ENCODE measurements at places on chromosomes 6 and 20. TPM values are rescaled to one million over a fixed set of nuclear protein-coding genes. Genes with fewer than 3 reads are reported as not detected.

GRCh38 chr6:161374971-161375873, 101.4 kb upstream of the AGPAT4 start:
- H3K4me3 ChIP-seq, result no peak overlapping the region
- no peaks in the 10 kb centered on the region for H3K36me3 ChIP-seq
- H3K27me3 ChIP-seq, result no peaks in the 10 kb centered on the region
- no peaks in the 10 kb centered on the region for H3K4me1 ChIP-seq
- H3K27ac ChIP-seq, result no peak overlapping the region
- no peak for DNase-seq

GRCh38 chr6:70151616-70152015, 151.3 kb downstream of the COL9A1 start:
- no peak overlapping the region for H3K4me3 ChIP-seq
- H3K27ac ChIP-seq, result no peak overlapping the region
- no peaks in the 10 kb centered on the region for H3K4me1 ChIP-seq
- no peaks in the 10 kb centered on the region for H3K27me3 ChIP-seq

- H3K4me3 ChIP-seq, result peak overlapping the region; percentile 50
- peaks cover 25% of the 10 kb centered on the region for H3K4me1 ChIP-seq
- peaks cover 15% of the 10 kb centered on the region for H3K27me3 ChIP-seq
Observed at GRCh38 chr6:1315560-1316386, 3.9 kb downstream of the FOXQ1 start.

DNA sequence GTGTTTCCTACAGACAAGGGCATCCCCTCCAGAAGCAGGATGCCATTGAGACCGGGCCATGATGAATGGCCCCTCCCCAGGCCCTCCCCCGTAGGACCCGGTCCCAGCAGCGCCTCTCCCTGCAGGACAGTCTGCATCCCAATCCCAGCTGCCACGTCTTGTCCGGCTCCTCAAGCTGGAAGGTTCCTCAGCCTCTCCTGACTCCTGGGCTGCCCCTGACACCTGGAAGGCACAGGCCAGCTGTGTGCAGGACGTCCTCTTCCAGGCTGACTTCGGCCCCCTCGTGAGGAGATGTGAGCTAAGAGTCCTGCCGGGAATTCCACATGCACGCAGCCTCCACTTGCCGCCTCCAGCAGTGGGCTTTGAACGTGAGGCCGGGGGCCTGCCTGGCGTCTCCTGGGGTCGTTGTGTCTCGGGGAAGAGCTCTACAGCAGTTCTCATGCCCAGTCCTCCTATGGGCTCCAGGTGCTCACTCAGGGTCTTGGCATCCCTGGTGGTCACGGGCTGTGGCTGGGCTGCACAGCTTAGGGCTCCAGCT, 64.4 kb downstream of the TAF4 start:
- no peaks in the 10 kb centered on the region for H3K27me3 ChIP-seq
- no peaks in the 10 kb centered on the region for H3K4me1 ChIP-seq
- DNase-seq, result no peak
- no peak overlapping the region for H3K4me3 ChIP-seq
- no peak overlapping the region for H3K27ac ChIP-seq

GRCh38 chr20:47489448-47489872, 12.2 kb upstream of the NCOA3 start:
- H3K4me1 ChIP-seq, result peaks cover 39% of the 10 kb centered on the region
- peak overlapping the region; percentile 57 for H3K27ac ChIP-seq
- H3K4me3 ChIP-seq, result no peak overlapping the region
- H3K27me3 ChIP-seq, result no peaks in the 10 kb centered on the region
- DNase-seq, result peak; percentile 89

GRCh38 chr6:119283214-119283613, 66.3 kb downstream of the MAN1A1 start:
- no peaks in the 10 kb centered on the region for H3K4me1 ChIP-seq
- no peak for DNase-seq
- H3K4me3 ChIP-seq, result no peak overlapping the region
- H3K27me3 ChIP-seq, result no peaks in the 10 kb centered on the region
- H3K27ac ChIP-seq, result no peak overlapping the region
- H3K36me3 ChIP-seq, result peaks cover 2% of the 10 kb centered on the region

DNA sequence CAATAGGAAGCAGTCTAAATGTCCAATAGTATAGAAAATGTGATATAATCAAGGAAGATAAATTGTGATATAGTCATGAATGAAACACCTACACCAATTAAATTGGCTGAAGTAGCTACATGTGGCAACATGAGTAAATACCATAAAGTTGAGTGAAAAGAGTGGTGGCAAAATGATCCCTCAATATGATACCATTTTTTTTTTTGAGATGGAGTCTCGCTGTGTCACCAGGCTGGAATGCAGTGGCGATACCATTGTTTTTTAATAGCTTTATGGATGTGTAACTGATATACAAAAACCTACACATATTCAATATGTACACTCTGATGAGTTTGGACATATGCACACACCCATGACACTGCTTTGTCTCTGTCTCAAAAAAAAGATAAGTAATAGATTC, 20.9 kb upstream of the ILRUN start:
- no peak overlapping the region for H3K27ac ChIP-seq
- H3K36me3 ChIP-seq, result no peaks in the 10 kb centered on the region
- no peaks in the 10 kb centered on the region for H3K27me3 ChIP-seq
- no peak for DNase-seq

- no peak overlapping the region for H3K27ac ChIP-seq
- H3K4me1 ChIP-seq, result peaks cover 3% of the 10 kb centered on the region
- no peak for DNase-seq
- H3K4me3 ChIP-seq, result no peak overlapping the region
Observed at GRCh38 chr6:28816909-28817807, 106.6 kb downstream of the TRIM27 start.

GRCh38 chr6:3640868-3641267, 110.6 kb downstream of the PXDC1 start:
- H3K4me3 ChIP-seq, result no peak overlapping the region
- H3K27me3 ChIP-seq, result peaks cover 3% of the 10 kb centered on the region
- DNase-seq, result no peak
- H3K27ac ChIP-seq, result no peak overlapping the region
- no peaks in the 10 kb centered on the region for H3K36me3 ChIP-seq

- H3K27me3 ChIP-seq, result no peaks in the 10 kb centered on the region
- no peak overlapping the region for H3K4me3 ChIP-seq
- DNase-seq, result no peak
- H3K27ac ChIP-seq, result no peak overlapping the region
Observed at GRCh38 chr20:63135411-63135810, 80.5 kb downstream of the YTHDF1 start.

GRCh38 chr20:48620507-48621375, 207.1 kb downstream of the PREX1 start:
- peaks cover 14% of the 10 kb centered on the region for H3K4me1 ChIP-seq
- no peak overlapping the region for H3K27ac ChIP-seq
- no peaks in the 10 kb centered on the region for H3K27me3 ChIP-seq
- H3K4me3 ChIP-seq, result peak overlapping the region; percentile 37
- H3K36me3 ChIP-seq, result peaks cover 22% of the 10 kb centered on the region

DNA sequence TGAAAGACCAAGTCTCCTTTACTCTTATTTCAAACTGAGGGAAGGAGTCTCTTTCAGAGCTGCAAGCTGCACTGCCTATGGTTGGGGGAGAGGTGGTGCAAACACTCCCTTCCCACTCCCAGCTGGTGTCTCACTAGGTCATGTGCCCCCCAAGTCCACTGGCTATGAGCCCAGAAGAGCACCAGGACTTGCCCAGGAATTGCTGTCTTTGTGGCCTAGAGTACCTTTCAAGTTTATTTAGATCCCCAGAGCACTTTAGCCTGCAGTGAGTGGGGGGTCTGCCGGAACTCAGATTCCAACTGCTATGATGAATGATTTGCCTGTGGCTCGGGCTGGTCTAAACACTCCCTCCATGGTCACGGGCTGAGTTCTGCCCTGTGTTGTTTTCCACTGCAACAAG, 192.6 kb upstream of the CITED2 start:
- no peak overlapping the region for H3K4me3 ChIP-seq
- no peaks in the 10 kb centered on the region for H3K36me3 ChIP-seq
- no peak overlapping the region for H3K27ac ChIP-seq
- no peaks in the 10 kb centered on the region for H3K4me1 ChIP-seq

DNA sequence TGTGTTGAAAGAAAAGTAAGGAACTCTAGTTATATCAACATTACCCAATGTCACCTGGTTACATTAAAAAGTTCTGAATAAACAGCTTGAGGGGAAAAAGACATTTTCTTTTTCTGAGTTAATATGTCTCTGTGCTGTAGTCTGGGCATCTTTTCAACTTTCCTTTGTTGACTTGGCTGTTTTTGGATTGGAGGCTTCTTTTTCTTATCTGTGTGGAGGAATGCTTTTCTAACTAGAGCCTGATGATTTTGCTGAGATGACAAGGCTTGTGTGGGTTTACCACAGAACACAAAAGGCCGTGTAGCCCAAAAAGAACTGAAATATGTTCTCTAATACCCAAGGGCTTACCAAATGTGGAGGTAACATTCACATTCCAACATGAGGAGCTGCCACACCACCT, 161.8 kb downstream of the KCNQ5 start:
- H3K4me1 ChIP-seq, result no peaks in the 10 kb centered on the region
- H3K27me3 ChIP-seq, result no peaks in the 10 kb centered on the region
- H3K27ac ChIP-seq, result no peak overlapping the region

DNA sequence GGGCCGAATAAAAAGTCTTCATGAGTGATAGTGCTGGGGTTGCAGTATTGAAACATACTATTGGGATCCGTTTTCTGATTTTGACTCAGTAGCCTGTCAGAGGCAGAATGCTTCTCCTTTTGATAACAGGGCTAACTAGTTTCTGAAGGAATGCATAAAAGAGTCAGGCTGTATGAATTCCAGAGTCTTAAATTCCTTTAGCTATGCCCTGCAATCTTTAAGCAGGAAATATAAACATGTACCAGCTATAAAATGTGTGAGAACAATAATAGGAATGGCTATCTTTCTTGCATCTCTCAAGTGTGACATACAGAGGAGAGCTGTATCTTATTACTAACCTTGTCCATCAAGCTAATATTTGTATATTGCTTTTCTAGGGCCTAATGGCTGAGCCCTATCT, 917.1 kb downstream of the KIF16B start:
- H3K4me1 ChIP-seq, result no peaks in the 10 kb centered on the region
- DNase-seq, result no peak
- H3K27ac ChIP-seq, result no peak overlapping the region
- H3K4me3 ChIP-seq, result no peak overlapping the region
- no peaks in the 10 kb centered on the region for H3K27me3 ChIP-seq

- DNase-seq, result no peak
- no peaks in the 10 kb centered on the region for H3K36me3 ChIP-seq
- H3K4me1 ChIP-seq, result peaks cover 10% of the 10 kb centered on the region
- H3K27ac ChIP-seq, result no peak overlapping the region
Observed at GRCh38 chr6:2976060-2976459, 4.7 kb upstream of the SERPINB6 start.

- H3K27me3 ChIP-seq, result no peaks in the 10 kb centered on the region
- H3K4me3 ChIP-seq, result no peak overlapping the region
- no peak for DNase-seq
- H3K36me3 ChIP-seq, result peaks cover 17% of the 10 kb centered on the region
- H3K4me1 ChIP-seq, result peaks cover 19% of the 10 kb centered on the region
Observed at GRCh38 chr6:35454391-35455110, 2.4 kb downstream of the FANCE start.

- no peak overlapping the region for H3K4me3 ChIP-seq
- H3K4me1 ChIP-seq, result no peaks in the 10 kb centered on the region
- H3K27me3 ChIP-seq, result no peaks in the 10 kb centered on the region
- no peak for DNase-seq
Observed at GRCh38 chr6:122733259-122733658, 46.3 kb upstream of the FABP7 start.

- no peak overlapping the region for H3K27ac ChIP-seq
- H3K4me1 ChIP-seq, result no peaks in the 10 kb centered on the region
- H3K4me3 ChIP-seq, result no peak overlapping the region
- DNase-seq, result no peak
- H3K36me3 ChIP-seq, result no peaks in the 10 kb centered on the region
Observed at GRCh38 chr6:157974341-157974894, 7.2 kb upstream of the SYNJ2 start.

DNA sequence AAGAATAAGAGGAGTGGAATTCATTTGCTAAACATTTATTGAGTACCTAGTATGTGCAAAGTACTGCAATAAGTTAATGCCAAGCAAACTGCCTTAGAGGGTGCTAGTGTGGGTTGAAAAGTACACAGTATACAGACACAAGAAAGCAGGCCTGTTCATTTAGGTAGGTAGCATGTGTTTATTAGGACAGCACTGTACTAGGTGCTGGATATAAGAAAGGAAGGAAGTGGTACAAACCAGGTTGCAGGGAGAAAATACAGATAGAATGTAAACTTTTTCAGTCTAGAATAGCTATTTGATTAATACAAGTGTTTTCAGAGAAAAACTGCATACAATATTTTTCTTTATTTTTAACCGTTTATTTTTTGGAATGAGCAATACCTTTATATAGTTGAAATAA, 68.1 kb downstream of the PHF20 start:
- peaks cover 27% of the 10 kb centered on the region for H3K36me3 ChIP-seq
- H3K27me3 ChIP-seq, result no peaks in the 10 kb centered on the region
- peak overlapping the region; percentile 58 for H3K27ac ChIP-seq
- no peak for DNase-seq

DNA sequence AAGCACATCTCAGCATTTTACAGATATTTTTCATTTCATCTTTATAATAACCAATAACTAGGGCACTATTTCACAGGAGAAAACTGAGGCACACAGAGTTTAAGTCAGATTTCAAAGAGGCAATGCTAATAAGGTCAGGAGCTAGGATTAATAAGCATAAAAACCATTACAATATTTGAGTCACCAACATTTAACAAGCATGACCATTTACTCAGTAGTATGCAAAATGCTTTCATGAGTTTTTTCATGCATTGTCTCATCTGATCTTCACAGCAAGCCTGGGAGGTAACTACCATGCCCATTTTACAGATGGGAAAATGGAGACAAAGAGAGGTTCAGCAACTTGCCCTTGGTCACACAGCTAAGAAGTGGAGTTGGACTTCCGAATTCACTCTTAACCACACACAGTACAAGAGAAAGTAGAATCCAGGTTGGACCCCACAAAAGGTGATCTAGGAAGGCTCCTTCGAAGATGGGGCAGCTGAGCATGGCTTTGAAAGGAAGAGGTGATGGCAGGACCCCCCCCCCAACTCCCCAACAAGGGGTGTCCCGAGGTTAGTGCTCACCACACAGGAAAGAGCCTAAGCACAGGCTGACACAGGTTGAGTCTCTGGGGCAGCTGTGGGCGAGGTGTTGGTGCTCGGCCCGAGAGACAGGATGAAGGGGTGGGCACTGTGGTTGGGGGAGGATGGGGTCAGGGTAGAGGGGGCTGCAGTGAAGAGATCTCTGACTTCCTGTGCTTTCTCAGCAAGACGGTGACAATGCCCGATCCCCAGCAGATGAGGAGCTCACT, 108.8 kb downstream of the PREX1 start:
- peaks cover 29% of the 10 kb centered on the region for H3K36me3 ChIP-seq
- peak overlapping the region; percentile 60 for H3K27ac ChIP-seq

GRCh38 chr6:100512203-100512862, 47.6 kb upstream of the SIM1 start:
- no peak overlapping the region for H3K4me3 ChIP-seq
- no peaks in the 10 kb centered on the region for H3K27me3 ChIP-seq
- no peak overlapping the region for H3K27ac ChIP-seq
- DNase-seq, result no peak
- no peaks in the 10 kb centered on the region for H3K4me1 ChIP-seq

The PPIL6 gene
- polyA plus RNA-seq, result 0.24 TPM

The TNNC2 gene
- polyA plus RNA-seq, result 1.5 TPM

The UBE2J1 gene
- 34.1 TPM for polyA plus RNA-seq

The PTCRA gene
- not detected for polyA plus RNA-seq

The DACT2 gene
- polyA plus RNA-seq, result not detected

The RXRB gene
- 8.9 TPM for polyA plus RNA-seq
